GM23338 (cell line): ENCODE measurements at places on chromosomes 12 and 14.
A peak's percentile ranks its signal among the peaks of the same experiment; 100 is the strongest.

GRCh38 chr12:121942145-121942718, 23.8 kb downstream of the CFAP251 start:
- no peak for DNase-seq

DNA sequence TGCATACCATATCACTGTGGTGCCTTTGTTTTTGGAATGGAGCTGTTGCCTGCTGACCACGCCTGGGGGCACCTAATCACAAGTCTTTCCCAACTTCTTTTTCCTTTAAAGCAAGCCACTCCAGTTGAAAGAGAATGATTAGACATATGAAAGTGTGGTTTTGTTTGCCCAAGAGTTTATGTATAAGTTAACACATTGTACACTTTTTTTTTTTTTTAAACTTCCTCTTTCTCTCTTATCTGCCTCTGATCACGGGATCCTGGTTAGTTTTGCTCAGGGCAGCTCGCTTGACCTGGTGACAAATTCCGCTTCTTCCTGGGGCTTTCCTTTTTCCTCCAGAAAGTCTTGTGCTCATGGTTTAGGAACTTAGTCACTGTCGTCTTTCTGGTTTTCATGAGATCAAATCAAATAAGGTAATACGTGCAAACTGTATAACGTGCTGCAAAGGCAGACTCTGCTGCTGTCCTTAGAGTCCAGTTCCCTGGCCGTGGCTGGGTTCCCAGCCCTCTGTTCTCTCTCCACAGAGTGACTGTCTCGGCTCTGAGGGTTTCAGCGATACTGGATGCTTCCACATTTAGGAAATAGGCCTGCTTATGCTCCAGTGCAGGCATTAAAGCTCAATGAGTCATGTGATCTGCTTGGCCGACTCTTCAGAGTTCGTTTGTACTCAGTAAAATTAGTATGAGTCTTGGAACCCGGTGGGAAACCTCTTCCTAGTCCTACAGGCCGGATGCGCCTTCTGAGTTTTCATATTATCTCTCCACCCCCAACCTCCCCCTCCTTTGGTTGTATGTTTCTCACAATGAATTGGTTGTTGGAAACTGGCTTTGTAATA, 15.2 kb downstream of the RASSF3 start:
- DNase-seq: no peak

DNA sequence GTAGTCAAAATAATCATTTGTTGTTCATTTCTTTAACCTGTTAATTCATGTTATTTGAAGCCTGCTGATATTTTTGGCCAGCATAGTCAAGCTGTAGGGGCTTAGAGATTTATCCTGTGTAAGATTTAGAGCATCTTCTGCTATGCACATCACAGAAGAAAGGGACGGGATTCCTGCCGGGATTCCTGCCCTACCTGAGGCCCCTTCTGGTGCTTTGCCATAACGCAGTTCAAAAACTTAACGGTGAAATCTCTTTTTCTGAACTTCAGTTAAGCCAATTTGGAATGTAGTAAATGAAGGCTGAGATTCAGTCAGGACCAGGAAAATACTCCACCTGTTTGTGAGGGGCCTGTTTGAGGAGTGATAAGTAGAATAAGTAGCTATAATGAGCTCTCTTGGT, 50.7 kb upstream of the TMEM260 start:
- DNase-seq: peak; percentile 35

- DNase-seq: peak; percentile 93
Observed at GRCh38 chr12:108560752-108561719, at the start of gene SART3. Gene SART3, minus strand, starts transcription at chr12:108561173. Its CDS starts 19 bp downstream, at chr12:108561154.

DNA sequence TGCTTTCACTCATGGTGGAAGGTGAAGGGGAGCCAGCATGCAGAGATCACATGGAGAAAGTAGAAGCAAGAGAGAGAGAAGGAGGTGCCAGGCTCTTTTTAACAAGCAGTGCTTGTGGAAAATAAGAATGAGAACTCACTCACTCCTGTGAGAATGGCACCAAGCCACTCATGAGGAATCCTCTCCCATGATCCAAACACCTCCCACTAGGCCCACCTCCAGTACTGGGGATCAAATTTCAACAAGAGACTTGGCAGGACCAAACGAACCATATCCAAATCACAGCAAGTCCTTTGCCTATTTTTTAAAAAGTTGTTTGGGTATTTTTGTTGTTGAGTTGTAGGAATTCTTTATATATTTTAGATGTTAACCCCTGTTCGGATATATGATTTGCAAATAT, 245.9 kb upstream of the ARID2 start:
- no peak for DNase-seq

DNA sequence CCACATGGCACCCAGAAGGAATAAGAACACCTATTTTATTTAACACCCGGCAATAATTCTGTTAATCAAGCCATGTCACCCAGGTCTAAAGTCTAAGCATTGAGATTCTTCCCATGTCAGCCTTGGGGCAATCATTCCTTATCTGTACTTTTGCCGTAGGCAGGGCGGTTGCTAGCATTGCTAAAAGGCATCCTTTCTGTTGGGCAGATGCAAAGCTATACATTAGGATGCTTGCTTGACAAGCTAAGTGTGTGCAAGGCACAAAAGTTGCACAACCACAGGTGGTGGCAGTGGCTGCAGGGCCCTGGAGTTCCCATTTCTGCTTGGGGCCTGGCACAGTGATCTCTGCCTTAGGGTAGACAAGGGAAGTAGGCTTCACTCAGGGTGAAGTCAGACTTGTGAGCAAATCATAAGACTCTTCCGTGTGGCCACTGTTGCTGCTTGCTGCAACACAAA, 12.5 kb upstream of the GALNT6 start:
- no peak for DNase-seq

DNA sequence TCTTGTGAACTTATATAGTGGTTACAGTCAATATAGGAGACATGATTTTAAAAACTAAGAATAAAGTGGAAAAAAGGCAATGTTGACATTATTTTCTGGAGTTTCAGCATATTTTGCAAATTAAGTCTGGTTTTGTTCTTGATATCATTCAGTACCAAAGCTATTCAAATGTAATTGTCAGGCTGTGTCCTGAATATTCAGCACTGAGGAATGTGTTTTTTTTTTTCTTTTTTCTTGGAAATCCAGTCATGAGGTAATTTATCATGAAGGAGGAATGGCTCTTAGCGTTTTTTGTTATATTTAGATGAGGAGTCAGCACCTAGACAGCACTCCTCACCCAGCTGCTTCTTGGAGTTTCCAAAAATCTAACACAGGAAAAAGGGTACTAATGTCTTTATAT, 225.5 kb downstream of the CCDC91 start:
- peak; percentile 38 for DNase-seq

- DNase-seq: peak; percentile 71
Observed at GRCh38 chr14:56339855-56340701, 221.9 kb downstream of the PELI2 start.

- no peak for DNase-seq
Observed at GRCh38 chr14:54908190-54908589, 5.6 kb upstream of the GCH1 start.

GRCh38 chr12:112473056-112473455, 54.3 kb downstream of the PTPN11 start:
- peak; percentile 44 for DNase-seq

- peak; percentile 93 for DNase-seq
Observed at GRCh38 chr12:51217968-51218606, at the start of gene POU6F1. Gene POU6F1, minus strand, starts transcription at chr12:51218062. Its CDS starts 11,226 bp downstream, at chr12:51206836.

- peak; percentile 81 for DNase-seq
Observed at GRCh38 chr12:31589598-31589903, 1.4 kb downstream of the DENND5B start.

DNA sequence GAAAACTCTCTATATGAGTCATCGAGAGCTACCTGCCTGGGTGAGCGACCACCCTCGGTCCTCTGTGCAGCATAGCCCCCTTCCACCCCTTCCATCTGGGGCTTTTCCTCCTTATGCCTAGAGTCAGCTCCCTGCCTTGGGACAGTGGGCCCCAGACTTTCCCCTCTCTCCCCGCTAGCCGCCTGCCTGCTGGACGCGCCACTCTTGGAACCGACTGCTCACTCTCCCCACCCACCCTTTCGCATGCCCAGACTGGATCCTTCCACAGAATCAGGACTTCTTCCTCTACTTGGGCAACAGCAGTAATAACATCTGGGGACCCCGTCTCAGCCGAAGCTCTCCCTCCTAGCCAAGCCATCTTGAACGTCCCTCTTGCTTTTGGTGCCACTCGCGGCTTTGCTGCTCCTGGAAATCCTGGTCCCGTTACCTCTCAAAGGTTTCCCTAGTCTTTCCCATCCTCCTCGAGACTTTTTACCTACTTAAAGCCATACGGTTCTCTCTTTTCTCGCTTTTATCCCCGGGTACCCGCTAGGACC, 671 bp downstream of the ESYT1 start:
- DNase-seq: no peak

- peak; percentile 72 for DNase-seq
Observed at GRCh38 chr12:52278575-52279421, 4.4 kb downstream of the KRT86 start.

GRCh38 chr12:123388951-123389559, 5.1 kb downstream of the KMT5A start:
- peak; percentile 21 for DNase-seq

GRCh38 chr12:52147367-52147963, 44.3 kb downstream of the KRT80 start:
- DNase-seq: no peak

GRCh38 chr12:110998165-110998564, 77.8 kb upstream of the MYL2 start:
- DNase-seq: no peak

GRCh38 chr14:55336162-55336561, 64.9 kb downstream of the FBXO34 start:
- DNase-seq: no peak

DNA sequence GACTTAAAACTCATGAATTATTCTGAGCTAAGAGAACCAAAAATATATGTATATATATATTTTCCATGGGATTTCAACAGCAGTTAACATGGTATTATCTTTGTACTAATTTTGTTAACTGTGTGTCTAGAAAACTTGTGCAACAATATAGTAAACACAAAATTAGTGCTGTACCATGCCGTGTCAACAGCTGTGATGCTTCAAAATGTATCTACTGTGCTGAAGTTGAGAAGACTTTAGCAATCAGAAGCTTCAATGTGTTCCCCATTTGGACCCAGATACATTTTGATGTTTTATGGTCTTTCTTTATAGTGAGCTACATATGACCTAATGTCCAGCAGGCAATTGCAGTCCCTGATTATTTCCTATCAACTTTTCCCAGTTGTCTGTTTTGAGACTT, 405.7 kb downstream of the DIO2 start:
- DNase-seq: no peak

DNA sequence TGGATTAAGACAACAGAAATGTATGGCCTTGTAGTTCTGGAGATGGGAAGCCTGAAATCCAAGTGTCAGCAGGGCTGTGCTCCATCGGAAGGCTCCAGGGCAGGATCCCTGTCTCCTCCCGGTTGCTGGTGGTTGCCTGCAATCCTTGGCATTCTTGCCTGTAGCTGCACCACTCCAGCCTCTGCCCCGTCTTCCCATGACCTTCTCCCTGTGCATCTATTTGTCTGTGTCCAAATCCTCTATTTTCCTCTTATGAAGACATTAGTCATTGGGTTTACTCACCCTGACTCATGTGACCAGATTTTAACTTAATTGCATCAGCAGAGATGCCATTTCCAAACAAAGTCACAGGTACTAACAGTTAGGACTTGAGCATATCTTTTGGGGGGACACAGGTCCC, 15.1 kb downstream of the TUNAR start:
- no peak for DNase-seq

DNA sequence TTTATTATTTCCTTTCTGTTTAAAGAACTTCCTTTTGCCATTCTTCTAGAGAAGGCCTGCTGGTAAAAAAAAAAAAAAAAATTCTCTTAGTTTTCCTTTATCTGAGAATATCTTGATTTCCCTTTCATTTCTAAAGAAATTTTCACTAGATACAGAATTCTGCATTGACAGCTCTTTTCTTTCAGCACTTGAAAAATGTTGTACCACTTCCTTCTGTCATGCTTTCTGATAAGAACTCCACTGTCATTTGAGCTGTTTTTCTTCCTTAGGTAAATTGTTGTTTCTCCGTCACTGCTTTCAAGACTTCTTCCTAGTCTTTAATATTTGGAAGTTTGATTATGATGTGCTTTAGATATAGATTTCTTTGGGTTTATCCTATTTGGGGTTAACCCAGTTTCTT, 113.6 kb upstream of the BTG1 start:
- no peak for DNase-seq

DNA sequence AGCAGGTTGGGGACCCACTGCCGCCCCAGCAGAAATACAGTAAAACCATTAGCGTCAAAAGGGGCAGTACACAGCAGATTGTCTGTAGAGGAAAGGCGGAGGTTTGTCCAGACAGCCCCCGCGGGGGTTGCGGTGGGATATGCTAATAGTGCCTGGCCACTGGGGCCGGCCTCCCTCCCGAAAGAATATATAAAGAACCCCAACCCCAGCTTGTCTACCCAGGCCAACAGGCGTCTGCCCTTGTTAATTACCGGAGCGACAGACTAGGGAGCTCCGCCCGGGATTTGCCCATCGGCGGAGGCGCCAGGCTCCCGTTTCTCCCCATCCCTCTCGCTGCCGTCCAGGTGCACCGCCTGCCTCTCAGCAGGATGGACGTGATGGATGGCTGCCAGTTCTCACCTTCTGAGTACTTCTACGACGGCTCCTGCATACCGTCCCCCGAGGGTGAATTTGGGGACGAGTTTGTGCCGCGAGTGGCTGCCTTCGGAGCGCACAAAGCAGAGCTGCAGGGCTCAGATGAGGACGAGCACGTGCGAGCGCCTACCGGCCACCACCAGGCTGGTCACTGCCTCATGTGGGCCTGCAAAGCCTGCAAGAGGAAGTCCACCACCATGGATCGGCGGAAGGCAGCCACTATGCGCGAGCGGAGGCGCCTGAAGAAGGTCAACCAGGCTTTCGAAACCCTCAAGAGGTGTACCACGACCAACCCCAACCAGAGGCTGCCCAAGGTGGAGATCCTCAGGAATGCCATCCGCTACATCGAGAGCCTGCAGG, at the start of gene MYF5:
TSS of gene MYF5 (plus strand) at position 217 of the 774 bp plus-strand sequence. CDS start at position 369, 152 bp downstream.
- peak; percentile 12 for DNase-seq

DNA sequence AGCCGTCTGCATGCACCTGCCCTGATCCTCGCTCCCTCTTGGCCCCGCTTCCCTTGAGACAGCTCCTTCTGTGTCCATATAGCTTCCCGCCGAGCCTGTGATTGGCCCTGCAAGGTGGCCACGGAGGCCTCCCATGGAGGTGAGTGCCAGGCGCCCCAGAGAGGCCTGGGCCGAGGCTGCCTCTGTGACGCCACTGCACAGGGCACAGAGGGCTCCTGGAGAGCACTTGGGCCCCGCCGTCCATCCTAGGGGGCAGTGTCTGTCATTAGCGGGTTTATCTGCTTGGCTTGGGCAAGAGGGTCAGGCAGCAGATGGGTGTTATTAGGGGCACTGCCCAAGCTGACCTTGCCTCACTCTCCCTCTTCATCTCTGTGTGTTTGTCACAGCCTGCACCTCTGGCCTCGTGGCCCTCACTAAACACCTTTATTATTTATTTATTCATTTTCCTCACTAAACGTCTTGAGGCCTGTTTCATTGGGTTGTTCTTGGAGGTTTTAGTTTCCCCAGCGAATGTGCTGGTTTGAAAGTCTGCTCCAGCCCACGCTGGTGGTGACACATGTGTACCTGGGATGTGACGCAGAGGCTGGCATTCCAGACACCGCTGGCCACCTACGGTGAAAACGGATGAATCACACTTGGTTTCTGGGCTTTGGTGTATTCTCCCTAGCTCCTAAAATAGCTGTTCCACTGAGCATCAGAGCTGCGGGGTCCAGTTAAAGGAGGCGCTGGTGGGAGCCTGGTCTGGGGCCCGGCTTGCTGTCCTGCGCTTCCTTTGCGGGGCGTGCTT, 5.9 kb downstream of the ZFYVE21 start:
- DNase-seq: no peak
